Aortic smooth muscle cell (primary cell): ENCODE measurements at places on chromosomes 7 and 10. TPM values are rescaled to one million over a fixed set of nuclear protein-coding genes. Genes with fewer than 3 reads are reported as not detected.

ENKUR gene
- total RNA-seq = 0.25 and 0.26 TPM in 2 replicates

DKK1 gene
- total RNA-seq = 103 and 126 TPM in 2 replicates

HABP2 gene
- not detected in 2 replicates for total RNA-seq

CROT gene
- 14.1 and 18.0 TPM in 2 replicates for total RNA-seq

TMEM106B gene
- total RNA-seq = 50.5 and 80.1 TPM in 2 replicates

GPR26 gene
- total RNA-seq = not detected in 2 replicates

OPN4 gene
- not detected in 2 replicates for total RNA-seq

SPAM1 gene
- not detected in 2 replicates for total RNA-seq

STEAP1B gene
- 18.9 and 28.8 TPM in 2 replicates for total RNA-seq

EVX1 gene
- not detected in 2 replicates for total RNA-seq

SYT15B gene
- total RNA-seq = not detected in 2 replicates

ICA1 gene
- 1.7 and 2.2 TPM in 2 replicates for total RNA-seq

SOSTDC1 gene
- 0.81 TPM in 1 of 2 replicates, not detected in the other for total RNA-seq

AKR1C4 gene
- not detected in 2 replicates for total RNA-seq
